ENCODE measurements at places on chromosomes 6 and 20. TPM values are rescaled to one million over a fixed set of nuclear protein-coding genes. Genes with fewer than 3 reads are reported as not detected.

The PACSIN1 gene
- total RNA-seq, result 0.89 TPM

The TFAP2D gene
- not detected for total RNA-seq

The FAM217A gene
- 0.13 TPM for total RNA-seq

The MPIG6B gene
- not detected for total RNA-seq

The SLC2A10 gene
- 16.1 TPM for total RNA-seq

The SSTR4 gene
- total RNA-seq, result not detected

The DAAM2 gene
- total RNA-seq, result 6.3 TPM

The ZC2HC1B gene
- not detected for total RNA-seq

The MYLK4 gene
- 0.60 TPM for total RNA-seq

The PEX3 gene
- 18.3 TPM for total RNA-seq

The FITM2 gene
- 4.4 TPM for total RNA-seq

The MAPK13 gene
- 42.9 TPM for total RNA-seq

The MRAP2 gene
- total RNA-seq, result 1.1 TPM

The FOXF2 gene
- total RNA-seq, result not detected

The MDFI gene
- 59.4 TPM for total RNA-seq

The STMN3 gene
- 26.5 TPM for total RNA-seq

The BMP2 gene
- total RNA-seq, result 17.6 TPM

The SIRPD gene
- not detected for total RNA-seq

The SLC32A1 gene
- not detected for total RNA-seq

The ATP6V1G2 gene
- 1.5 TPM for total RNA-seq

The GOPC gene
- total RNA-seq, result 48.8 TPM

The NKAIN2 gene
- total RNA-seq, result 3.1 TPM

The OR12D2 gene
- total RNA-seq, result not detected

The PHF3 gene
- total RNA-seq, result 64.1 TPM

The C6orf163 gene
- 5.7 TPM for total RNA-seq

The RIPPLY2 gene
- not detected for total RNA-seq

The OPN5 gene
- 0.09 TPM for total RNA-seq

The WFDC5 gene
- not detected for total RNA-seq

The ZNF322 gene
- 39.7 TPM for total RNA-seq

The HAO1 gene
- not detected for total RNA-seq

The GSTA4 gene
- total RNA-seq, result 44.7 TPM

The FUT9 gene
- 1.5 TPM for total RNA-seq

The TRIM10 gene
- total RNA-seq, result not detected

The CFAP61 gene
- 2.6 TPM for total RNA-seq

The MYCT1 gene
- not detected for total RNA-seq

The PPIL6 gene
- total RNA-seq, result 7.9 TPM

The LRRN4 gene
- 7.7 TPM for total RNA-seq

The PRDM13 gene
- total RNA-seq, result not detected

The CCN6 gene
- total RNA-seq, result not detected

The SAMD10 gene
- total RNA-seq, result 12.8 TPM

The SAMD3 gene
- 0.69 TPM for total RNA-seq

The PSORS1C1 gene
- total RNA-seq, result not detected

The GNMT gene
- 1.7 TPM for total RNA-seq

The ARMH2 gene
- not detected for total RNA-seq

The BCAS1 gene
- total RNA-seq, result 0.81 TPM

The ADGB gene
- 0.04 TPM for total RNA-seq

The MAK gene
- 1.3 TPM for total RNA-seq

The PTCHD4 gene
- total RNA-seq, result 4.8 TPM

The FAM209B gene
- total RNA-seq, result not detected

The CCM2L gene
- 1.5 TPM for total RNA-seq

The LAMA2 gene
- total RNA-seq, result 0.42 TPM

The COL19A1 gene
- total RNA-seq, result 2.3 TPM

The ALDH8A1 gene
- total RNA-seq, result 0.40 TPM

The KATNA1 gene
- 16.5 TPM for total RNA-seq

The DACT2 gene
- total RNA-seq, result 30.5 TPM

The BPI gene
- total RNA-seq, result not detected

The WFDC6 gene
- not detected for total RNA-seq

The C6orf120 gene
- total RNA-seq, result 25.3 TPM

The HLA-DMA gene
- total RNA-seq, result 3.4 TPM
